ENCODE measurements at places on chromosomes 1 and 21. TPM values are rescaled to one million over a fixed set of nuclear protein-coding genes. Genes with fewer than 3 reads are reported as not detected.

- H3K4me1 ChIP-seq: peaks cover 61% of the 10 kb centered on the region
- H3K27me3 ChIP-seq: no peaks in the 10 kb centered on the region
- no peak overlapping the region for H3K4me3 ChIP-seq
- no peak for DNase-seq
- no peaks in the 10 kb centered on the region for H3K36me3 ChIP-seq
Measured at GRCh38 chr1:151817353-151817730, 12.1 kb upstream of the LINGO4 start.

- H3K27ac ChIP-seq: no peak overlapping the region
- H3K27me3 ChIP-seq: no peaks in the 10 kb centered on the region
- H3K4me3 ChIP-seq: no peak overlapping the region
- no peaks in the 10 kb centered on the region for H3K36me3 ChIP-seq
- H3K4me1 ChIP-seq: no peaks in the 10 kb centered on the region
Measured at GRCh38 chr1:195663549-195664280, 944.5 kb downstream of the KCNT2 start.

- no peaks in the 10 kb centered on the region for H3K36me3 ChIP-seq
- no peaks in the 10 kb centered on the region for H3K27me3 ChIP-seq
- no peaks in the 10 kb centered on the region for H3K4me1 ChIP-seq
- DNase-seq: no peak
- H3K4me3 ChIP-seq: no peak overlapping the region
Measured at GRCh38 chr1:119475866-119476439, 31.1 kb upstream of the HSD3B1 start.

DNA sequence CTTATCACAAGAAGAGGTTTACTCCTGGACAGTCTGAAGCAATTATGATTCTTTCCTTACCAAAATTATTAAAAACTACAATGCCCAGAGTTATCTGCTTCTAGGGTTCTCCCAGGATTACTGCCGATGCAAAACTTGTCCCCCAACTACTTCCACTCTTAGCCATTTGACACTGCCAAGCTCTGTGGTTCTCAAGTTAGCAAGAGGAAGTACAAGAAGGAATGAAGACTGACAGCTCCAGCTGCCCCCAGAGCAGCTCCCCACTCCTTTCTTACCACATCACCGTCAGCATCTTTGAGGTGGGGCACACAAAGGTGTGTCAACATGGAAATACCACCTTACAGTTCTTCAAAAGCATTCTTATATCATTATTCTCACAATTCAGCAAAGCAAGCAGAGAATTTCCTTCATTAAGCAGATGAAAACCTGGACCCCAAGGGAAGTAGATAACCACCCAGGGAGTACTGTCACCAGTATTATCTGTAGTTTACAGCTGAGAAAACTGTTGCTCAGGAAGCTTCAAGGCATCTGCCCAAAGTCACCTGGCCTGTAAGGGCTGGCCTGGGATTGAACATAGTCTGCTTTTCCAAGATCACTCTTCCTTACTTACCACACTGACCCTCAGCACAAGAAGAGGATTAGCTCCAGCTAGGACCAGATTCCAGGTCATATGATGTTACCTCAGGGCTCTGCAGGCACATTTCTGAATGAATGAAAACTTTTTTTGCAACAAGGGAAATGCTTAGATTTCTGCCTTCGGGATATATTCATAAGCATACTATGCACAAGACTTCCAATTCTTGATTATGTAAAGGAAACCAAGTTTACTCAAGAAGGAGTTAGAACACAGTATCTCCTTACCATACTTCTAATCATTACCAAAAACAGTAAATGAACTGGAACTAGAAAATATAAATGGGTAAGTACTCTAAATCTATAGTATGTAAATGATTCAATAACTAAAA, 9.3 kb downstream of the PSMG1 start:
- H3K27ac ChIP-seq: no peak overlapping the region
- H3K4me1 ChIP-seq: no peaks in the 10 kb centered on the region
- no peaks in the 10 kb centered on the region for H3K27me3 ChIP-seq
- DNase-seq: no peak
- H3K36me3 ChIP-seq: peaks cover 5% of the 10 kb centered on the region

GRCh38 chr1:3494321-3495308, 40.1 kb downstream of the ARHGEF16 start:
- no peak overlapping the region for H3K27ac ChIP-seq
- no peaks in the 10 kb centered on the region for H3K27me3 ChIP-seq
- no peak for DNase-seq
- H3K4me1 ChIP-seq: no peaks in the 10 kb centered on the region
- H3K36me3 ChIP-seq: no peaks in the 10 kb centered on the region

DNA sequence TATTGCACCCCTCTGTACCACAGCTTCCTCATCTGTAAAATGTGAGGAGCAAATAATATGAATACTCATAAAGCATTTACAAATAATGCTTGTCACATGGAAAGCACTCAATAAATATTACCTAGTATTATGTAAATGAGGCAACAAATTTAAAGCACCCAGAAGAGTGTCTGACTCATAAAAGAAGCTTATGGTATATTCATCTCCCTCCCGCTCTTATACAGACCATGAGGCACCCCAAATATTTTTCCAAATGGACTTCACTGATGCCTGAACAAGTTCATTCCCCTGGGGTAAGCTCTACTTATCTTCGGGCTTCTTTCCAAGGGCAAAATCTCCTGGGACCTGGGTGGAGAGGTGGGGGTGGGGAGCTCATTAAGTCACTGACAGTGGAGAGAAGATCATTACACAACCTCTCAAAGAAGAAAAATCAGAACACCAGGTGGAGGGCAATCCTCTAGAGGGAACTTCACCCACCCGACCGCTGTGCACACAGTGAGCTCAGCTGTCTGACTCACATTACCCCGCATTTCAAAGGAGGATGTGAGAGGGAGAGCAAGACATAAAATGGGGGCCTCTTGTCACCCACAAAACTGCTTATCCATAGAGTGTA, 166.2 kb downstream of the ASTN1 start:
- no peaks in the 10 kb centered on the region for H3K4me1 ChIP-seq
- DNase-seq: no peak
- H3K27me3 ChIP-seq: no peaks in the 10 kb centered on the region
- no peaks in the 10 kb centered on the region for H3K36me3 ChIP-seq
- H3K27ac ChIP-seq: no peak overlapping the region

DNA sequence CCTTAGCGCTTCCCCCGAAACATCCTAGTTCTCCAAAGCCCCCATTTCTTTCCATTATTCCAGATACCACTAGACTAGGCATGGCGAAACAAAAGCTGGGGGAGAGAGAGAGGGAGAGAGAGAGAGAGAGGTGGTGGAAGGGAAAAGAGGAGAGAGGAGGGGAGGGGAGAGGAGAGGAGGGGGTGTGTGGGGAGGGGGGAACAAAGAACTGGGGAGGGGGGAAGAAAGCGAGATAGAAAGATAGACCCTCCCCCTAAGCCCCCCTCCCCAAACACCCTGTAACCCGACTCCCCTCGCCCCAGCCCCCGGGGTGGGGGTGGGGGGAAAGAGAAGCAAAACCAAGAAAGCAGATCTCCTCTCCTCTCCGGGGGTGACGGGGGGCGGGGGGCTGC, 352 bp downstream of the MEX3A start:
- H3K27me3 ChIP-seq: peaks cover 19% of the 10 kb centered on the region
- H3K27ac ChIP-seq: no peak overlapping the region
- H3K4me3 ChIP-seq: peak overlapping the region; percentile 75
- no peak for DNase-seq
- no peaks in the 10 kb centered on the region for H3K36me3 ChIP-seq

DNA sequence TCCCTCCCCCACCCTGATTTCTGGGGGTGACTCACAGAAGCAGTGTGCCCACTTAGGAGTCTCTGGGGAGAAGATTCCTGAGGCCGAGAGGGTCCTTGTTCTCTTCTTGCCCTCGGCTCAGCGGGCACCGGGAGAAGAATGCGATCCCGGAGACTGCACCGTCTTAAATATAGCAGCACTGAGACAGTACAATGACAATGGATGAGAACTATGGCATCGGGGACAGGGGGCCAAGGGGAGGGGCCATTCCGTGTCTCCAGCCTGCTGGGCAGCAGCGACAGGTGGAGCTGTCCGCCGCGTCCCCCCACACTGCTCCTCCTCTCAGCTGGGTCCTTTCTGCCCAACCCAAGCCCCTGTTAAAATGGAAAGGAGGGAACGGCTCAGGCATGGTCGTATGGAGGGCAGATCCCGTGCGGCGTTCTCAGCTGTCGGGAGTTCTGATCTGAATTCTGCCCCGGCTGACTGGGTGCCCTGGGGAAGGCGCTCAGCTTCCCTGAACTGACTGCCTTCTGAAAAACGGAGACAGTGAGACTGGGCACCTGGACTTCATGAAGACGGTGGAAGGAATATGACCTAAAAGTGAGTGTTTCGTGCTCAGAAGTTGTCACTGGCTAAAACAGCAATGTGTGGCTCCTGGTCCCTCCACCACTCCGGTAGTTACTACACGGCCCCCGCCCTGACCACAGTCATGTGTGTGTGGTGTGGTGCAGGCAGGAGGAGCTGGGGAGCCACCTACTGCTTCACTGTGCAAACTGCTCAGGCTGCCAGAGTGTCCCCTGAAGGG, at the start of gene MYOM3:
Gene MYOM3, minus strand, starts transcription at position 140 of the 784 bp plus-strand sequence. CDS start 3,499 bp downstream, outside the sequence.
- H3K4me3 ChIP-seq: no peak within 1 kb of the TSS
- H3K27ac ChIP-seq: no peak within 1 kb of the TSS
- peaks cover 8% of the 10 kb centered on the region for H3K4me1 ChIP-seq

- no peaks in the 10 kb centered on the region for H3K36me3 ChIP-seq
- peak overlapping the region; percentile 85 for H3K27ac ChIP-seq
- peaks cover 41% of the 10 kb centered on the region for H3K4me1 ChIP-seq
- no peaks in the 10 kb centered on the region for H3K27me3 ChIP-seq
- peak overlapping the region; percentile 77 for H3K4me3 ChIP-seq
- peak; percentile 81 for DNase-seq
Measured at GRCh38 chr1:23554481-23555269, 4.6 kb downstream of the ID3 start.

LCE1E gene
- total RNA-seq: not detected

ADORA3 gene
- total RNA-seq: 0.39 TPM

RGS13 gene
- total RNA-seq: 0.07 TPM

KIAA0319L gene
- 28.5 TPM for total RNA-seq

RIPPLY3 gene
- 0.09 TPM for total RNA-seq
